Right renal cortex interstitium (tissue), 3 donors: ENCODE measurements at places on chromosomes 2 and 18. TPM values are rescaled to one million over a fixed set of nuclear protein-coding genes. Genes with fewer than 3 reads are reported as not detected.

- DNase-seq = no peak
These were observed 99.4 kb downstream of the NEDD4L start for GRCh38 chr18:58143386-58143785.

OR6B2 gene
- not detected for polyA plus RNA-seq

RNF125 gene
- polyA plus RNA-seq = 1.6 TPM

- no peak for DNase-seq
These were observed 1.8 kb upstream of the PCARE start for GRCh38 chr2:29075894-29076705.

RAX gene
- polyA plus RNA-seq = not detected

ACKR3 gene
- 72.7 TPM for polyA plus RNA-seq

- no peak for DNase-seq
These were observed 70.7 kb downstream of the SOS1 start for GRCh38 chr2:39050109-39050508.

GRCh38 chr2:174015428-174015827 is 50.3 kb upstream of the SP3 start:
- DNase-seq = no peak

DNA sequence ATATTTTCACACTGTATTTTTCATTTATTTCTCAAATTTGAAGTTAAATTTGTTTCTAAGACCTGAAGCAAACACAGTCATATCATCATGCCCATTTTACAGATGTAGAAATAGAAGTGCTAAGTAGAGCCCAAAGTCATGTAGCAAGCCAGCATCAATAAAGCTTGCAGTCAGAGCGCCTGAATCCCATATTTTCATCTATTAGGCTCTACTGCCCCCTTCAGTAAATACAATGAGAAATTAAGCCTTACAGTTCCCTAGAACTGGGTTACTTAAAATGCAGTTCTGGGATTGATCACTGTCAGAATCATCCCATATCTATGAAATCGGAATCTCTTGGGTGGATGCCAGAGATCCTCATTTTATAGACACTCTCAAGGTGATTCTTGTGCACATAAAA is 419.9 kb downstream of the TGIF1 start:
- DNase-seq = no peak

DNA sequence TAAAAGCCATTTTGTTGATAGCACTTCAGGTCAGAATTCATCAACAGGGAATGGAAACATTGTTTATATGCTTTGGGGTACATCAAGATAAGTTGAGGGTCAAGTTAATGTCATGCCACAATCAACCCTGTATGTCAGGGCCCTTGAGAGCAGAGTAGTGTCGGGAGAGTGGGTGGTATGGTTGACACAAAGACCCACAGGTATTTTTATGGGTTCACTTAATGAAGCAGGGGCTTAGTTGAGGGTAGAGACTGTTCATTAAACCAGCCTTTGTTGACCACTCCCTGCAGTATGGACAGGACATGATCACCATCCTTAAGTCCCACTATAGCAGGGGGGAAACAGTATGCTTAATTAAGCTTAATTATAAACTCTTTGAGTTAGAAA is 5.7 kb downstream of the RPL37A start:
- no peak for DNase-seq

DNA sequence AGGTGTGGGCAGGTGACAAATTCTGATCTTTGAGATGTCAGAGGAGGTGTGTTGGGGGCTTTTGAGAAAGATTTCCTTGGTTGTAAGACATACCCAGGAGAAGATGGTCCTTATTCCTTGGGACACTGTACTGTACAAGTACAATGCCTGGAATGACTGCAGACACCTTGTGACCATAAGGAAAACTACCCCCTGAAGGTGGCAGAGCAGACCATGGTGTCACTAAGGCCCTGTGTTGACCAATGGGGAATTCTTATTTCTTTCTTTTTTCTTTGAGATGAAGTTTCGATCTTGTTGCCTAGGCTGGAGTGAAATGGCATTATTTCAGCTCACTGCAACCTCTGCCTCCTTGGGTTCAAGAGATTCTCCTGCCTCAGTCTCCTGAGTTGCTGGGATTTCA is 4.4 kb upstream of the ANKRD29 start:
- DNase-seq = no peak

- no peak for DNase-seq
These were observed 32.5 kb downstream of the HS6ST1 start for GRCh38 chr2:128286011-128286721.

HOXD1 gene
- 11.3 TPM for polyA plus RNA-seq

- no peak for DNase-seq
These were observed 44.3 kb downstream of the EDAR start for GRCh38 chr2:108944601-108945331.

DNA sequence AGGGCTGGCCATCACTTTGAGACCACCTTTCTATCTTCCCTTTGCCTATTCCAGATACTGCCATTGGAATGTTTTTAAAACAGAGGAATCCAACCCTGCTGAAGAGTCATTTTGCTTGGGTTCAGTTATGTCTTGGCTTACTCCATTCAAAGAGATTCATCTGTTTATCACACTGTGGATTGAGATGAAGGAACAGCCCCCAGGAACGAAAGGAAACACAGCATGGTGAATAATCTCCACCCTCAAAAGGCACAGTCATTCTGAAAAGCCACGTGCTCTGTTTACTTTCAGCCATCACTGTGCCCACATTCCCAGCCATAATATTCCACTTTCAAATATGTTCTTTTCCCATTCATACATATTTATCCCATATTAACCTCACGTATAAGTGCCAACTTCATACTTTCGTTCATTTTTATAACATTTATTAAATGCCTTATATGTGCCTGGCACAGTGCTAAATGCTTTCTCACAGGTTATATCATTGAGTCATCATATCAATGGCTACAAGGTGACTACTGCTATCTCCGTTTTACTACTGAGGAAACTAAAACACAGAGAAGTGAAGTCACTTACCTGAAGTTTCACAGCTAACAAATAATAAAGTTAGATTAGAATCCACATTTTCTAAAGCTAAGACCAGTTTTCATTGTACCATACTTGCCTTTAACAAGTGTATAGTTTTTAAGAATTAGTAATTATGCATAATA is 143.6 kb downstream of the OSR1 start:
- DNase-seq = no peak

- no peak for DNase-seq
These were observed 131.9 kb downstream of the ESCO1 start for GRCh38 chr18:21468514-21469164.

- no peak for DNase-seq
These were observed 136.5 kb downstream of the ZNF236 start for GRCh38 chr18:76958692-76959341.

DNA sequence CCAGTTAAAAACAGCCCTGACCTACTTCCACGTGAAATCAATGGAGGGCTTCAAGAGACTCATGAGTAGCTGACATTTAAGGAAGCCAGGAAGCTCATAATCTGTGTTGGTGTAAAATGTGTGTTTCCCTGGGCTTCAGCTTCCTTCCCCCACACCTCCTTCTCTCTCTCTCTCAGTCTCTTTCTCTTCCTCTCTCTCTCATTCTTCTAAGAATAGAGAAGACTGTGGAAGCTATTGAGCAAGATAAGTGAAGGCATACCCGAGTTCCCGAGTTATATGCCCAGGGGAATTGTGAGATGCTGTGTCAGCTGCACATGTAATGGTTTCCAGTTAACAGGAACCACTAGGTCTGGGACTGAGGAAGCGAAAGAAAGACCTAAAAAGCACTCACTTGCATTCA is 199.4 kb downstream of the NYAP2 start:
- DNase-seq = no peak
